CMK (cell line): ENCODE measurements at places on chromosomes 16 and 17.

DNA sequence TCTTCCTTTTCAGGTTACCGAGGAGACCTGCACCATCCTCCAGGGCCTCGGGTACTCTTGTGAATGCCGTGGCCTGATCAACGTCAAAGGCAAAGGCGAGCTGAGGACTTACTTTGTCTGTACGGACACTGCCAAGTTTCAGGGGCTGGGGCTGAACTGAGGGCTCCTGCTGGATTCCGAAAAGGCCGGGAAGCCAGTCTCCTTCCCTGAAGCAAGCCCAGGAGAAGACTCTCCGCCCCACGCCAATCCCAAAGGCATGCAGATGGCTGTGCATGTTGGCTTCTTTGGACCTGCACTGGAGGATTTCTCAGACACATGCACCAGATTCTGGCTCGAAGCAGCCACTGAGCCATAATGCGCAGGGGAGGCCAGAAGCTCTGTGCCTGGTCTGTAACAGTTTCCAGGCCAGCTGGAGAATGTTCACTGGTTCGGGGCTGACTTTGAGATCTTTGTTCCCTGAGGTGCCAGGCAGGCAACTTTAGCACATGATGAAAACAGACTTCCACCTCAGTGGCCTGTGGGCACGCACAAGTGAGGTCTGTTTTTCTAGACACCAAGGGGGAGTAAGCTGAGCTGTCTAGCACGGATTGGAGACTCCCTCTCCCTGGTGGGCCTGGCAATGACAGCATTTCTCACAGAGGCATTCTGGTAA, 49.1 kb downstream of the ADCY7 start:
- no peak for DNase-seq

GRCh38 chr16:86277221-86277620, 233.1 kb upstream of the FOXF1 start:
- no peak for DNase-seq

- no peak for DNase-seq
Measured at GRCh38 chr17:51422634-51423033, 162.3 kb downstream of the UTP18 start.

DNA sequence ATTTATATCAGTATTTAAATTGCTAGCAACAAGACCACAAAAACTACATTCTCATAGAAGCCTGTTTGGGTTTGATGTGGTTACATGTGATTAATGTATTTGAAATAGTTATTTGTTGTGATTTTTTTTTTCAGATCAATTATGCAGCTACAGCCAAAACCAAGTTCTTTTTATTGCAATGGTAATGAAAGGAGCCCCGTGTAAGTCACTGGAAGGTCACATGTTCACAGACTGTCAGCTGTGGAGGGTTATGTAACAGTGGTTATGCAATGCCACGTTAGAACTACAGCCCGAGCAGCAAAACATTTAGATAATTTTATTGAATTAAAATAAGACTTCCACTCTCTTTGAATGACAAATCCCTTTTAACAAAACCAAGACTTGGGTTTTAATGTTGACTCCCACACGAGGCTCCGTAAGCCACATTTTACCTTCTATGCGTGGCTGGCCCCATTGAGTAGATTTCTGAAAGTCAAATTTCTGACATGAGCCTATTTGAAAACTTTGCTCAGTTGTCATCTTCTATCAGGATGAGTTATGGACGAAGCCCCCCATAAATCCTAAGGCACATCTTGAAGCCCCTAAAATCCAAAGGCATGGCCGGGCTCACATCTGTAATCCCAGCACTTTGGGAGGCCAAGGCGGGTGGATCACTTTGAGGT, 41.8 kb upstream of the SEC14L1 start:
- DNase-seq = no peak

- no peak for DNase-seq
Measured at GRCh38 chr16:600781-601180, 10.9 kb downstream of the RAB40C start.

DNA sequence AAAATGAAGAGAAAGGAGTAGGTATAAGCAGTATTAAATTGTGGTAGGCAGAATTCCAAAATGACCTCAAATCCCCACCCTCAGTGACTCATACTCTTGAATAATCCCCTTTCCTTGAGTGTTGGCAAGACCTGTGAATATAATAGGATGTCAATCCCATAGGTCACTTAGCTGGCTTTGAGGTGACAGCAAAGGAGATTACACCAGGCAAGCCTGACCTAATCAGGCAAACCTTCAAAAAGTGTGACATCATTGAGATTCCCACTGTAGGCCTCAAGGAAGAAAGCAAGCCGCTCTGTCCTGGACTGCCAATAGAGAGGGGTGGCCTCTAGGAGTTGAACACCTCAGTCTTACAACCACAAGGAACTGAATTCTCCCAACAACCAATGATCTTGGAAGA, 535.2 kb downstream of the RBFOX1 start:
- DNase-seq = no peak

DNA sequence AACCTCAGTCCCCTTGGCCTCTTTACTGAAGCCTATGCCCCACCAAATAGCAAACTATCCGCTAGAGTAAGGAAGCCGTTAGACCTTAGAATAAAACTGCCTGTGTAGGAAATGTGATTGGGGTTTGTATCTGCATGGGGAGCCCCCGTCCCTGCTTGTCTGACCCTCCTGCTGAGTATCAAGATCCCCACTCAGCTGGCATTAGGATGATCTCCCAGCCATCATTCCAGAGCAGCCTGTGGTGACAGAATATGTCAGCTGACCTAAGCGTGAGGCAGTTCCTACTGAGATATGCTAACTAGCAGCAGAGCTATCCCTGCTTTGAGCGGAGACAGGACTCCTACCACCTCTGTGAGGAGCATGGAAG, 645 bp upstream of the GFOD2 start:
- DNase-seq = peak; percentile 22

DNA sequence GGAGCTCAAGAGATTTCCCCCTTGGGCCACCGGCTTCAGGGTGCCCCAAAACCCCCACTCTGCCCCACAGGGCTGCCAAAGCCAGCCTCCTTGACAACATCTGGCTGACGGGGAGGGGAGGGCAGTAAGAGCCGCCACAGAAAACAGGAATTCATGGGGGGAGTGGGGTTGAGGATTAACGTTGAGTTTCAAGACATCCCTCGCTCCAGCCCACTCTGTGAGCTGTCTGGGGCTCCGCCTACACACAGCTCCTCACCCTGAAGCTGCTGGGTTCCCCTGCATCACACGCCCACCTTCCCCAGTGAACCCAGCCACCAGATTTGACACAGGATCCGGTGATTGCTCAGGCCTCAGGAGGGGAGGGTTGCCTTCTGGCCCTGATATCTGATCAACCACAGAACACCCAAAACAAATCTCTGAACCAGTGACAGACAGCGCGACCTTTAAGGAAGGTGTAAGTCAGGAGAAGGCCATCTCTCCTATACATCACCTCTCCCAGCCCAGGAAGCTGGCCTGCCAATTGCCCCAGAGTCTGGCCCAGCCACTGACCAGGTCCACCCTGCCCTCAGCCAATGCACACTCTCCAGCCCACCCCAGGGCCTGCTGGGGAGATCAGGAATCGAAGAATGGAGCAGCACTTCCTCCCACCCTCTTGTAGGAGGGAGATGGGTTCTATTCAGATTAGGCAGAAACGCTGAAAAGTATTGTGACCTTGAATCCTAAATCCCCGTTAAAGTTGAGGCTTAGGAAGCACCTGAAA, 132.1 kb downstream of the CLEC16A start:
- DNase-seq = no peak
